Osteocyte (in vitro differentiated cells): ENCODE measurements at places on chromosomes 12 and 14. TPM values are rescaled to one million over a fixed set of nuclear protein-coding genes. Genes with fewer than 3 reads are reported as not detected.

The COX8C gene
- total RNA-seq: not detected in 2 replicates

The CLEC4C gene
- total RNA-seq: not detected in 2 replicates

The HOXC12 gene
- not detected in 2 replicates for total RNA-seq

The TAS2R7 gene
- not detected in 2 replicates for total RNA-seq

The HOXC10 gene
- total RNA-seq: not detected in 2 replicates

The KCNC2 gene
- not detected in 2 replicates for total RNA-seq

The GLI1 gene
- total RNA-seq: 3.5 and 7.7 TPM in 2 replicates

The LGR5 gene
- 55.8 and 56.4 TPM in 2 replicates for total RNA-seq

The ANO4 gene
- 0.18 and 0.48 TPM in 2 replicates for total RNA-seq

The ATG14 gene
- 13.8 and 14.5 TPM in 2 replicates for total RNA-seq

The ETFRF1 gene
- total RNA-seq: 16.3 and 17.9 TPM in 2 replicates

The MDGA2 gene
- total RNA-seq: 0.19 and 0.39 TPM in 2 replicates

The KRT72 gene
- not detected in 2 replicates for total RNA-seq

The C1R gene
- 35.1 and 38.4 TPM in 2 replicates for total RNA-seq

The PSEN1 gene
- total RNA-seq: 64.4 and 64.6 TPM in 2 replicates

The OR4E2 gene
- total RNA-seq: not detected in 2 replicates

The ANKRD33 gene
- total RNA-seq: not detected in 2 replicates

The FAM161B gene
- total RNA-seq: 5.7 and 5.8 TPM in 2 replicates

The LARP4 gene
- 42.1 and 48.2 TPM in 2 replicates for total RNA-seq

The HOXC4 gene
- not detected in 2 replicates for total RNA-seq

The NELL2 gene
- not detected in 2 replicates for total RNA-seq

The MGP gene
- total RNA-seq: 74.1 and 92.6 TPM in 2 replicates

The AVPR1A gene
- total RNA-seq: 1.7 TPM in 2 replicates

The UNC79 gene
- total RNA-seq: 0.08 and 0.10 TPM in 2 replicates

The CD163L1 gene
- 1.8 TPM in 2 replicates for total RNA-seq

The C12orf42 gene
- not detected in 2 replicates for total RNA-seq

The CLEC7A gene
- total RNA-seq: not detected in 2 replicates

The SMOC1 gene
- 1.4 and 2.0 TPM in 2 replicates for total RNA-seq

The FBXO21 gene
- 49.0 and 49.8 TPM in 2 replicates for total RNA-seq

The ESRRB gene
- not detected in 2 replicates for total RNA-seq

The KLRF1 gene
- not detected in 2 replicates for total RNA-seq

The LAG3 gene
- total RNA-seq: 1.1 and 2.5 TPM in 2 replicates

The SLC38A6 gene
- total RNA-seq: 61.9 and 63.9 TPM in 2 replicates

The ALDH1L2 gene
- 85.5 and 90.5 TPM in 2 replicates for total RNA-seq

The POLE2 gene
- total RNA-seq: 4.1 and 4.8 TPM in 2 replicates

The PTMS gene
- total RNA-seq: 501 and 554 TPM in 2 replicates

The MARS1 gene
- total RNA-seq: 364 and 401 TPM in 2 replicates

The STON2 gene
- not detected in 2 replicates for total RNA-seq

The GPR65 gene
- not detected in 2 replicates for total RNA-seq

The PLEKHD1 gene
- total RNA-seq: 0.08 and 0.10 TPM in 2 replicates

The KERA gene
- not detected in 2 replicates for total RNA-seq

The RAB5B gene
- 126 and 134 TPM in 2 replicates for total RNA-seq

The CAPS2 gene
- 4.0 and 5.3 TPM in 2 replicates for total RNA-seq

The TMEM52B gene
- total RNA-seq: not detected in 2 replicates

The NID2 gene
- 58.5 and 62.9 TPM in 2 replicates for total RNA-seq

The FOXN3 gene
- 120 and 130 TPM in 2 replicates for total RNA-seq

The APOLD1 gene
- total RNA-seq: 10.5 and 11.1 TPM in 2 replicates

The BHLHE41 gene
- total RNA-seq: 1.1 and 1.4 TPM in 2 replicates

The MIPOL1 gene
- 14.6 and 17.2 TPM in 2 replicates for total RNA-seq

The SDSL gene
- 4.4 and 6.2 TPM in 2 replicates for total RNA-seq

The DENND5B gene
- 17.8 and 20.3 TPM in 2 replicates for total RNA-seq
